Activated CD8-positive, alpha-beta memory T cell treated with anti-CD3 and anti-CD28 coated beads for 4 hours (primary cell): ENCODE measurements at places on chromosomes 3 and 15.

- no peak for DNase-seq
Measured at GRCh38 chr3:168802766-168803165, 707.0 kb upstream of the GOLIM4 start.

DNA sequence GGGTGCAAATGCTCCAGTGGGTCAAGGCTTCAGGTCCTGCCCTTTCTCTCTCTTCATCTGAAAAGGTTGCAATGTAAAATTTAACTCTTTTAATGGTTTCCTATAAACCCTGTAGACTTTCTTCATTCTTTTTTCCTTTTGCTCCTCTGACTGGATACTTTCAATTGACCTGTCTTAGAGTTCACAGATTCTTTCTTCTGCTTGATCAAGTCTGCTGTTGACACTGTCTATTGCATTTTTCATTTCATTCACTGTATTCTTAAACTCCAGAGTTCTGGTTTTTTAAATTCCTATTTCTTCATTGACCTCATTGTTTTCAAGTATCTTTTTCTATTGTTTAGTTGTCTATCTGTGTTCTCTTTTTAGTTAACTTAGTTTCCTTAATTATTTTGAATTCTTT lies 82.1 kb downstream of the FAM227B start:
- DNase-seq: no peak

DNA sequence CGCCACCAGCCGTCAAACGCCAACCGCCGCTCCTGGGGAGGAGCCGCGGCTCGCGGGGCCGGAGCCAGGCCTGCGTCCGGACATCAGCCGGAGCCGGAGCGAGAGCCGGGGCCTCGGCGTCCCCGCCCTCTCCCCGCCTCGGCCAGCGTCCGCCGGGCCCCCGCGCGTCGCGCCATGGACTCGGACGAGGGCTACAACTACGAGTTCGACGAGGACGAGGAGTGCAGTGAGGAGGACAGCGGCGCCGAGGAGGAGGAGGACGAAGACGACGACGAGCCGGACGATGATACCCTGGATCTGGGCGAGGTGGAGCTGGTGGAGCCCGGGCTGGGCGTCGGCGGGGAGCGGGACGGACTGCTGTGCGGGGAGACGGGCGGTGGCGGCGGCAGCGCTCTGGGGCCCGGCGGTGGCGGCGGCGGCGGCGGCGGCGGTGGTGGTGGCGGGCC lies 359 bp downstream of the ARIH1 start:
- no peak for DNase-seq

GRCh38 chr3:14664170-14664569 lies 10.8 kb upstream of the C3orf20 start:
- DNase-seq: no peak

GRCh38 chr15:77342807-77343206 lies 77.1 kb downstream of the PEAK1 start:
- no peak for DNase-seq

- DNase-seq: no peak
Measured at GRCh38 chr15:77044228-77045042, 26.5 kb downstream of the TSPAN3 start.

DNA sequence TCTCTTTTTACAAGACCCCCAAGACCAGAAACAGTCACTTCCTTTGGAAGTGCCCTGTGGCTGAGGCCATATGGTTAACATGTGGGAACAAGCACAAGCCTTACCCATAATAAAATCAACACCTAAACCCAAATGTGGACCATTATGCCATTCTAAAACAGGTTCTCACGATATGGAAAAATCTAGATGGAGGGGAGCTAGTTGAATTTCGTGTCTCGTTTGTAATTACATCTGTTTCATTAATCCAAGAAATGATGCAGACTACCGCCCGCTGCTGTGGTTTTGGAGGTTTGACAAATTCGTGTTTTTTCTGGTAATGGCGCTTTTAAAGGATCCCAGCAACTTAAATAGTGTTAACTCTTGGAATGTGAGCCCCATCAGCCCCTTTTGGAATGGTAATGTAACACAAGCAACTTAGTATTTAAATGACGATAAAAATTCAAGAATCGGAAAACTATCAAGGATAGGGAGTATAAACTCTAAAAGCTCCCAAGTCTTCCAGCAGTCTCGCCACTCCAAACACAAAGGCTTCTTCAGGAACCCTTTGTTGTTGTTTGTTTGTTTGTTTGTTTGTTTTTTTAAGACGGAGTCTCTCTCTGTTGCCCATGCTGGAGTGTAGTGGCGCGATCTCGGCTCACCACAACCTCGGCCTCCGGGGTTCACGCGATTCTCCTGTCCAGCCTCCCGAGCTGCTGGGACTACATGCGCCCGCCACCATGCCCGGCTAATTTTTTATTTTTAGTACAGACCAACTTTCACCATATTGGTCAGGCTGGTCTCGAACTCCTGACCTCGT lies 1.1 kb downstream of the CNBP start:
- no peak for DNase-seq

DNA sequence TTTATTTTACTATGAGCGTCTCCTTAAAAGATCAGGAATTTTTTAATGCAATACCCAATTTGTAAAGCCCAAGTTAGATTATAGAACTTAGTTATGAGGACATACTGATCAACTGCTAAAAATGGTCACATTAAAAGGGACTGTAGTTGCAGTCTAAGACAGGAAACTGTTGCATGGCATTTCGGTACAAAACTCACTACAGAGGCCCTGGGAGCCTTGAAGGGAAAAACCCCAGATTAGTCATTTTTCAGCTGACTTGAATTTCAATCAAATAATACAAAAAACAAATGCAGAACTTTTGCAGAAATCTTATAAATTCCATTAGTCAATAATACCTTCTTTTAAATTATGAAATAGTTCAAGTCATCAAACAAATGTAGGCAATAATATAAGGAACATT lies 6.9 kb upstream of the PTX3 start:
- DNase-seq: no peak

- no peak for DNase-seq
Measured at GRCh38 chr3:145721815-145722214, 439.2 kb downstream of the PLOD2 start.

DNA sequence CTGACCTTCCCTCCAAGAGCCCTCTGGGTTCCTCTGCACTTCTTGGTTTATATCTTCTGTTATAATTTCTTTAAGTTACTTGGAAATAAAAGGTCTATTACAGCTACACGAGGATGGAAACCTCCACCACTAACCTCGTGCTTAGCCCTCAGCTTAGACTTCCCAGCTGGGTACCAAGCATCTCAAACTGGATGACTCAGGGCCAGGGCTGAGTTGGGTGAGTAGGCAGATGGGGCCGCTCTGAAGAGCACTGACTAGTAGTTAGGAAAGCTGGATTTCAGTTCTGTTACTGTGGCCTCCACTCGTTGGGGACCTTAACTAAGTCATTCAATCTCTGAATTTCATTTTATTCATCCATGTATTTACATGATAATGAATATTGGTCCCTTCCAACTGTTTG lies 1036.6 kb downstream of the IGSF11 start:
- DNase-seq: no peak

- no peak for DNase-seq
Measured at GRCh38 chr3:100746092-100746491, 36.8 kb downstream of the TFG start.

- DNase-seq: no peak
Measured at GRCh38 chr3:56837196-56837955, 35.6 kb upstream of the ARHGEF3 start.

DNA sequence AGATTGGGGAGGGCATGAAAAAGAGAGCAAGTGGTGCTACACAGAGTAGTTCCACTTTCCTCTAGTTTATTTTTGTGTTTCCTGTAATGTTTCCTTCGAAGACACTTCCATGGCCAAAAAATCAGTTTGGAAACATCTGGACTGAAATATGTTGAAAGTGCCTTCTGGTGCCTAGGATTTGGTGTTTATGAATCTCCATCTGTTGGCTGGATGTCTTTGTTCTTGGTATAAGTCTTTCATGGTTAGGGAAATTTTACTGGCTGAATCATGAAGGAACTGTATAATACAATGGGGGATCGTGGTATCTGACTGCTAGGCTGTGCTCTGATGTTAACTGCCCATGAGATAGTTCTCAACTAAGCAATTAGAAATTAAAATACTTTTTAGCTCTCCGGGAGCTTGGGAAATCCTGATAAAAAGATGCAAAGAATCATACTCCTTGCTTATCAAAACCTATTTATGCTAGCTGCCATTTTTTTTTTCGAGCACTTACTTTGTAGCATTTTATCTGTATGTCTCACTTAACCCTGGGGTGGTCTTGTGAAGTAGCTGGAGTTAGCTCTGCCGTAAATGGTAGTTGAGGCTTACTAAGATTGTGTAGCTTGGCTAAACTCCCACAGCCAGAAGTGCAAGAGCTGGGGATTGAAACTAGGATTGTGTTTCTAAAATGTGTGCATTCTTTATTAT lies 21.9 kb downstream of the AKAP13 start:
- no peak for DNase-seq

DNA sequence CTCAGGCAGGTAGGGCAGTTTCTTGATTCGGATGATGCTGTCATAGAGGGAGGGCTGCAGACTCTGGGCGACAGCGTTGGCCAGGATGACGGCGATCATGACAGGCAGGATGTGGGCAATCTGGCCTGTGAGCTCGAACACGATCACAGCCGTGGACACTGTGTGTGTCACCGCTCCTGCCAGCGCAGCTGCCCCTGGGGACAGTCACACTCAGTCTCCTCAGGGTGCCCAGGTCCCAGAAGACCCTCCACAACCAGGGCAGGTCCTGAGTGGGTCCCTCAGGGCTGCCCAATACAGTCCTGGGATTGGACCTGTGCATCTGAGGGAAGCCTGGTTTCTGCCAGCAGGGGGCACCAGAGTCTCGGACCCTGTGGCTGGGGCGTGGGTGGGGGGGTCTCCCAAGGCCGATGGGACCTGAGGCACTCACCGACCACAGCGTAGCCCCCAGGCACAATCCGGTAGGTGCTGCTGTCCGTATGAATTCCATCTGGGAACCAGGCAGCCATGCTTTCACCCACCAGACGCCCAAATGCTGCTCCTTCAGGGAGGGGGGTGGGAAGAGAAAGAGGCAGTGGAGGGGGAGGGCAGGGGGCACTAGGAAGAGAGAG lies 7.2 kb downstream of the CLCN2 start:
- no peak for DNase-seq
